Fibroblast of the aortic adventitia (primary cell): ENCODE measurements at places on chromosomes 11 and 22.

DNA sequence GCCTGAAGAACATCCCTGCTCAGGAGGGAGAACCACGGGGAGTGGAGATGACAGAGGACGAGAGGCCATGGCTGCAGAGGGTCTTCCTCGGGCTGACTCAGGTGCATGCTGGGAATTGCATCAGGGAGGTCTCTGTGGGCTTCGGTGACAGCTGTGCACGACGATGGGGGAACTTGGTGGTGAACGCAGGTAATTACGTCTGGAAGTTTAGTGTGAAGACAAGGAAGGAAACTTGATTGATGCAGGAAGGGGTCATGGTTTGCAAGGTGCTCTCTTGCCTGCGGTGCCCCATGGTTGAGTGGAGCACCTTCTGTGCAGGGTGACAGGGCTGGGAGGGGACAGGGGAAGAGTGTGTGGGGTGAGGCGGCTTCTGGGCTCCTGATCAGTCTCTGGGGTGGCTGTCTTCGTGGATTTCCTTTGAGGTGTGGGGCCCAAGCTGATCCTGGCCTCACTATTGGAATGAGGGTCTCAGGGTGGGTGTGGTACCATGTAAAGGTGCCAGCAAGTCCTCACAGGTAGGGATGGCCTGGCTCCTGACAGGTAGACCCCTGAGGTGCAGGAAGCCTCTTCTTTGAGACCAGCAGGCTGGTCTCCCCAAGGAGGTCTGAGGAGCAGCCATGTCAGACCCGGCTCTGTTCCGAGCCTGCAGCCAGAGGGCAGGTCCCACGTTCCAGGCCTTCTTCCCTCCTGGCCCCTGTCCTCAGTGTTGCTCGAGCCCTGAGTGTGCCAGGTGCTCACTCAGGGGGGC, 1020.1 kb downstream of the TBC1D22A start:
- DNase-seq = no peak

GRCh38 chr11:22416462-22416861, 78.3 kb downstream of the SLC17A6 start:
- no peak for DNase-seq

GRCh38 chr22:31857247-31857646, 87.1 kb upstream of the YWHAH start:
- DNase-seq = no peak

- DNase-seq = no peak
Observed at GRCh38 chr11:86676533-86677154, 4.2 kb upstream of the ME3 start.

- no peak for DNase-seq
Observed at GRCh38 chr22:48980918-48981317, 846.8 kb downstream of the BRD1 start.

DNA sequence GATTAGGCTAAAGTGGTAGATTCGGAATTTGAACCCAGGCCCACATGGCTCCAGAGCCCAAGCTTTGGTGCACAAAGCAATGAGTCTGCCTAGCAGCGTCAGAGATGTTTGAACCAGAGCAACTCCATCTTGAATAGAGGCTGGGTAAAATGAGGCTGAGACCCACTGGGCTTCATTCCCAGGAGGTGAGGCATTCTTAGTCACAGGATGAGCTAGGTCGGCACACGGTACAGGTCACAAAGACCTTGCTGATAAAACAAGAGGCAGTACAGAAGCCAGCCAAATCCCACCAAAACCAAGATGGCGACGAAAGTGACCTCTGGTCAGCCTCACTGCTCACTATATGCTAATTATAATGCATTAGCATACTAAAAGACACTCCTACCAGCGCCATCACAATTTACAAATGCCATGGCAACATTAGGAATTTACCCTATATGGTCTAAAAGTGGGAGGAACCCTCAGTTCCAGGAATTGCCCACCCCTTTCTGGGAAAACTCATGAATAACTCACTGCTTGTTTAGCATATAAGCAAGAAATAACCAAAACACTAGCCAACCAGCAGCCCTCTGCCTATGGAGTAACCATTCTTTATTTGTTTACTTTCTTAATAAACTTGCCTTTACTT, 40.3 kb upstream of the DAGLA start:
- DNase-seq = peak; percentile 37

DNA sequence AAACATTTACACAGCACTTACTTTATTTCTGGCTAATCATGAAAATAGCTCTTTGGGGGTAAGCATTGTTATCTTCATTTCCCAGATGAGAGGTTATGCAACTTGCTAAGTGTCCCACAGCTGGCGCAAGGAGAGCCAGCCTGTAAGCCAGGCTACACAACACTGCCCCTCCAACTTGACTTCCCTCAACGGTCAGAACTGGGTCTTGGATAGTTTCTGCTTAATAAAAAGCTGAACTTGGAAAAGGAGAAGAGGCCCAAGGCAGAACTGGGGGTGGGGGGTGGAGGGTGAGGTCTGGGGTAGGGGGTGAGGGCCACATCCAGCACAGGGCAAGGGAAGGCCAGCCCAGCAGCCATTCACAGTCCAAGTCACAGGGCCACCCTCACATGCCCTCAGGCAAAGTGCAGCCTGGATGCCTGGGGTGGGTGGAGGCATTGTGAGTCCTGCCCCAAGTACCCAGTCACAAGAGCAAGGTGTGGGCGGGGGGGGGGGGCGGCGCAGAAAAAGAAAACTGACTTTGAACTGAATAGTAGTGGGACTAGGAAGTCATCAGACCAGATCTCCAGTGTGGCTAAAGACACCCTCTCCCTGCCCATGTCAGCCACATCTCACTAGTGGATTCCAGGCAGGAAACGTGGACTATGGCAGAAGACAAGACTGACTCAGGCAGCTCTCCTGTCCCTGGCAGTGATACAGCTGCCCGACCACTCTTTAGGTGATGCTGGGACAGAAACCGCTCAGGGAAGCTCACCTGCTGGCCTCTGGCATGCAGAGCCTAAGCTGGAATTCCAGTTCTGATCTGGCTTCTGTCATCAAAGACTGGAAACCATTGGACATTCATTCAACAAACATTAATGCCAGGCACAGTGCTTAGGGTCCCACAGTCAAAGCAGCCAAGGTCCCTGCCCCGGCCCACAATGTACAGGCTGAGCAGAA, 52.4 kb downstream of the PACSIN2 start:
- DNase-seq = peak; percentile 59

GRCh38 chr11:78072455-78072854, 7.2 kb downstream of the NDUFC2 start:
- DNase-seq = no peak

DNA sequence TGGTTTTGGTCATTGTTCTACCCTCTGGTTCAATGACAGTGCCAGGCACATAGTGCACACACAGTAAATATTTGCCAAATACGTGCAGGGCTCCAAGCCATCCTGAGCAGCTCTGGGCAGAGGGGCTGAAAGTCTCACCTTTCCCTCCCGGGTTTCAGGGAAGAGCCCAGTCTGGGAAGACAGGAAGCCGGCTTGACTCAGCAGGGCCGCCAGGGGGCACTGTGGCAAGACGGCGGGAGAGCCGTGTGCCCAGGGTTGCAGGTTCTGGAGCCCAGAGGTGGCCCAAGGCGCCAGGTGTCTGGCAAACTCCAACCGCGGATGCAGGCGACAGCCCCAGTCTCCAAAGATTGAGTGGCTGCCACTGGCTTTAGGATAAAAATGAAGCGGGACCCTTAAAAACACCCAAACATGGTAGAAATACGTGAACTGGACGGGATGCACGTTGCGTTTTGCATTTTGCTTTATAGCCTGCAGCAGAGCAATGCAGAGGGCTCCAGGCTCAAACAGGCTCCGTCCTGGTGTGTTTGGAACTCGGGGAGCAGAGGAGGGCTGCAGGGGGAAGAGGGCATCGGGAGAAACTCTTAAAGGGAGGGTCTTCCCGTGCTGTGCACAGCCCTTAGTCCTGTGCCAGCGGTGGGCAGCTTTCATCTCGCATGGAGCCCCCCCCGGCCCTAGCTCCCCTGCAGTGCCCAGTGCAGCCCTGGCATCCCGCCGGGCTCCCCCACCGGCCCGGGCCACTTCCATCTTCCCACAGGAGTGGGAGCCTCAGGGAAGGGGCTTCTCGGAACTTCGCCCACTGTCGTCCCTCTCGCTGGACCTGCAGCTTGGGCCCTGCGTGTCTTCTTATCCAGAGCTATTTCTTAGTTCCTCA, 10.7 kb downstream of the KRTAP5-5 start:
- DNase-seq = peak; percentile 15

DNA sequence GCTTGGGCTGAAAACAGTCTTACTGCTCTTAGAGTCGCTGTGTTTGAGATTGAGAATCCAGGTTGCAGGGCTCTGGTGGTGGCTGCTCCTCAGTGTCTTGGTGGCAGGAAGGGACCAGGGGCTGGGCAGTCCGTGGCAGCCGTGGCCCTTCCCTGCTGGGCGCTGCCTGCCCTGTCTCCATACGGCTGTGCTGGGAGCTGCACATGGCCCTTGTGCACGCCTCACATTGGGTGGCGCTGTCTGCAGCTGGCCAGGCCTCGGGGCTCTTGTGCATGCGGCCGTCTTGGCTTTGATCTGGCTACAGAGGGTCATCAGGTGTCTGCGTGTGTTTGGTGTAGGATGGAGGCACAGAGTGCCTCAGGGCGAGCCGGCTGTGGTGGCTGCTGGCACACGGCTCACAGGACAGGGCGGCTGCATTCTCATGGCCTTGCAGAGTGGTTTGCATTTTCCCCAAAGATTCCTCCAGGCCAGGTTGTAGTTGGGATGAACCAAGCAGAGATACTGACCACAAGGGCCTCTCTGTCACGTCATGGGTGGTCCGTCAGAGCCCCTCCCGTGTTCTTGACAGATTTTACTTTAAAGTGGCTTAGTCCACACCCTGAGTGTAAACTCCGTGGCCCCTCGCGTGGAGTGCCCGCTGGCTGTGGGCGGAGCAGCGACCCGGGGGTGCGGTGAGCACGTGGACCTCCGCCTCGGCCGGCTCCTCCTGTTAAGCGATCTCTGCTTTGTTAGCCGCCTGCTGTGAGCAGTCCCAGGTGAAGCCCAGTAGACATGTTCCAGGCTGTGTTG, 34.7 kb downstream of the MUC6 start:
- no peak for DNase-seq

- no peak for DNase-seq
Observed at GRCh38 chr11:69964247-69964643, 113.9 kb upstream of the ANO1 start.

DNA sequence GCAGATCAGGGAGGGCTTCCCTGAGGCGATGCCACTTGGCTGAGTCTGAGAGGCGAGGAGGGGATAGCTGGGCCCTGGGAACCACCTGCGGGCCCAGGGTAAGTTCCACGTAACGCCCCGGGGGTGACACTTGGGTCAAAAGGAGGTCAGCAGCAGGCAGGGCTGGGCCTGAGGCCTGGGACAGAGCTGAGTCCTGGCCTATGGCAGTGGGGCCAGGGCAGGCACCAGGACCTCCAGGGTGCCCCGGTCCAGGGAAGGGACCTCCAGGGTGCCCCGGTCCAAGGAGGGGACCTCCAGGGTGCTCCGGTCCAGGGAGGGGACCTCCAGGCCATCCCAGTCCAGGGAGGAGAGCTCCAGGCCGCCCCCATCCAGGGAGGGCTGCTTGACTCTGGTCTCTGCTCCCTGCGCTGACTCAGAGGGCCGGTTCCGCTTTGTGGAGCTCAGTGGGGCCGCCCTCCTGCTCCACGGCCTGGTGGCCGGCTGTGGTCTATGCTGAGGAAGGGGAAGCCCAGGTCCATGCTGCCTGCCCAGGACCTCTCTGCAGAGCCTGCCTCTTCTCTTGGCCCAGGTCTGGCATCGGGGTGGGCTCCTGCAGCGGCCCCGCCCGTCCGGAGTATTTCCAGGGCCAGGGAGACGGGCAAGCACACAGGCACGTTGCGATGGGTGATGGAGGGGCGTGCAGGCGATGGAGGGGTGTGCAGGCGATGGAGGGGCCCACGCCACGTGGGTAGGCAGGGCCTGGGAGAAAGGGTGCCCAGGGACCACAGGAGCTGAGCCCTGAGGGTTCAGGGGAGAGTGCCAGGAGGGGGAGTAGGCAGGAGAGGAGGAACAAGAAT, 19.5 kb upstream of the WNT7B start:
- peak; percentile 55 for DNase-seq

DNA sequence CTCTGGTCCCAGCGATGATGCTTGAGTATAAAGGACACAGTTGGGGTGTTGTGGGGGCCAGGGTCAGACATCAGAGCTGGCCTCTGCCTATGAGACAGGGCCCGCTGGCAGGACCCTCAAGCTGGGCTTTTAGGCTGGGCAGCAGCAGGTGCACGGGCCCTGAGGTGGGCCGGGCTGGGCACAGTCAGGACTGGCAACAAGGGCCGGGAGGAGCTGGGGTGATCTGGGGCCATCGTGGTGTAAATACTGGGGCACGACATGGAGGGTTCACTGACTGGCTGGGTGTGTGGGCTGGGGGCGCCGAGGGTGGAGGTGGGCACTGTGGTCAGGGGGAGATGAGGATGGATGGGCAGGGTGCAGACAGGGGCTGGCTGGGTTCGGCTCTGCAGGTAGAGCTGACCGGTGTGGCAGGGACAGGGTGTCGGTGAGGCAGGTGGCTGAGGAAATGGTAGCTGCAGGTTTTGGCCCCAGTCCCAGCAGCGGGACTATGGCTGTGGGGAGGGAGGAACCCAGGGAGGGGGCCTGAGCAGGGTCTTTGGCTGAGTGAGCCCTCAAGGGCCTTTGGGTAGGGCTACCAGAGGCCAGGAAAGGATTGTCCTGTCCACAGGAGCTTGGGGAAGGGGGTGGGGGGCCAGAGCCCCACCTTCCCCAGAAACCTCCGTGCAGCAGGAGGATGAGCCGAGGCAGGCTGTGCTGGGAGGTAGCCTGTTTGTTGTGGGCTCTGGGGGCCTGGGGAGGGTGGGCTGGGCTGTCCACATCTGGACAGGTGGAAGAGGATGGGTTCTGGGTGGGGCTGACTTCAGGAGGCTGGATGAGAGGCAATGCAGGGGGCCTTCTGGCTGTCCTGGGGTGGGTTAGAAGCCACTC, 81.4 kb downstream of the KCNQ1 start:
- no peak for DNase-seq

DNA sequence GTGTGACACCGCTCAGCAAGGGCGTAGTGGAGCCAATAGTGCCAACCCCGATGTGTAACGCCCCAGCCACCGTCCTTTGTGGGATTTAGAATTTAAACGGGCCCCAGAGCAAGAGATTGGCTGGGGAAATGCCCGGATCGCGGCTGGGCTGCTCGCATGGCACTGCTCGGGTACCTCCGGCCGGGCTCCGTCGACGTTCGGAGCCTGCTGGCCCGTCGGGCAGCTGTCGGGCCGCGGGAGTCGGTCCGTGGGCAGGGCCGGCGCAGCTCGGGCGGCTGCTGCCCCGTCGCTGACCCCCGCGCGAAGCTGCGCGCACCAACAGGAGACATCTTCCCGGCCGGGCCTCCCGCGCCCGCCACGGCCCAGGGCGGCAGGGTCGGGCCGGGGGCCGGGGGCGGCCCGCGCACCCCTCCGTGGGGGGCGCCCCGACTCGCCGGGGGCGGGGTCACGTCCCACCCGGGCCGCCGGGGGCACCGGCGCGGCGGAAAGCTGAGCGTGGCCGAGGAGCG, 1.3 kb upstream of the KDM2A start:
- DNase-seq = no peak

GRCh38 chr22:22891139-22891621, 3.6 kb downstream of the IGLL5 start:
- no peak for DNase-seq
